ENCODE measurements at places on chromosomes 3 and 15. TPM values are rescaled to one million over a fixed set of nuclear protein-coding genes. Genes with fewer than 3 reads are reported as not detected.

TM4SF4 gene
- not detected for total RNA-seq

ROPN1 gene
- not detected for total RNA-seq

OCA2 gene
- not detected for total RNA-seq

ZBBX gene
- total RNA-seq = not detected

POC1A gene
- 1.7 TPM for total RNA-seq

ALDH1A2 gene
- total RNA-seq = 14.2 TPM

TM6SF1 gene
- 5.0 TPM for total RNA-seq

ARGFX gene
- total RNA-seq = not detected

CCDC191 gene
- total RNA-seq = 0.78 TPM

TRIM59 gene
- total RNA-seq = 0.73 TPM

- no peak for DNase-seq
Measured at GRCh38 chr15:48650931-48651330, 5.4 kb upstream of the FBN1 start.

DNA sequence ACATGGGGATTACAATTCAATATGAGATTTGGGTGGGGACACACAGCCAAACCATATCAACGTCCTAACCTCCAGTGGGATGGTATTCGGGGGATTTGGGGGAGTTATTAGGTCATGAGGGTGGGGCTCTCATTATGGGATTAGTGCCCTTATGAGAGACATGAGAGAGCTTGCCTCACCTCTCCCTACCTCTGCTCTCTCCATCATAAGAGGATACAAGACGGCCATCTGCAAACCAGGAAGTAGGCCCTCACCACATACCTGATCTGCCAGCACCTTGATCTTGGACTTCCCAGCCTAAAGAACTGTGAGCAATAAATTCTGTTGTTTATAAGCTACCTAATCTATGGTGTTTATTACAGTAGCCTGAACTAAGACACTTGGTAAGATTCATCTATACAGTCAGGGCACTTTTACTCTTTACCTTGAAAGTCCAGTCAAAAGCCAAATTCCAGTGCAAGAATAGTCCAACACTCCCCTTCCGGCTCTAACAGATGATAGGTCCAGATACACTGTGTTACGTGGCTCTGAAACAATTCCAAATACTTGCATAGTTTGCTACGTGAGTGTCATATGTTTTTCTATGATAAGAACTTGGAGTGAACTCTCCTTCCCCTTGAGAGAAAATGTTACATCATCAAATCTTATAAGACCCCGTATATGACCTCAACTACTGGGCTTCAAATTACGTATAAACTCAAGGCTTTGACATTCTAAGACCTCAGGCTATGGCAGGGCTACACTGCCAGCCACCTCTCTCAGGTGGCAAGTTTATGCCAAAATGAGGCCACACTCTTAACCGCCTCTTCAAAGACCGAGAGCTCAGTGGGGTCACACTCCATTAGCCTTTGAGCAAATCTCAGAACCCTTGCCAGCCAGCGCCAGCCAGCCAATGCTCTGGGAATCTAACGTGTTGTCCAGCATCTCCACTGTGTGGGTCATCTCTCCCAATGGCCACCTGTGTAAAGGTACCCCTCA, 129.9 kb downstream of the XXYLT1 start:
- no peak for DNase-seq

GRCh38 chr3:43696881-43697280, 6.1 kb downstream of the ABHD5 start:
- DNase-seq = no peak

GRCh38 chr3:128340198-128340903, 126.3 kb downstream of the DNAJB8 start:
- DNase-seq = no peak

GRCh38 chr3:171165983-171166382, 139.5 kb upstream of the SLC2A2 start:
- DNase-seq = no peak

DNA sequence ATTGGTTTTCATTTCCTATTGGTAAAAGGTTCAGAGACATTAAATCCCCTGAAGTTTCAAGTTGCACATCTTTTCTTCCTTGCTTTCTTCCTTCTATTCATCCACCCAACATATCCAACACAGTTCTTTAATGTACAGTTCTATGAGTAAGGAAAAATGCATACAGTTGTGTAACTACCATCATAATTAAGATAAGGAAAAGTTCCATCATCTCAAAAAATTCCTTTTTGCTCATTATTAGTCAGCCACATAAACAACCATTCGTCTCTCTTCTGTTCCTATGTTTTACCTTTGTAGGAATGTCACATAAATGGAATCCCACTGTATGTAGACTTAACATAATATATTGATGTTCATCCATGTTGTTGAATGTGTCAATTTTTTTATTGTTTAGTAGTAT, 211.1 kb upstream of the ADAMTS9 start:
- DNase-seq = no peak

- peak; percentile 79 for DNase-seq
Measured at GRCh38 chr15:75531041-75531450, 48.1 kb downstream of the PTPN9 start.

DNA sequence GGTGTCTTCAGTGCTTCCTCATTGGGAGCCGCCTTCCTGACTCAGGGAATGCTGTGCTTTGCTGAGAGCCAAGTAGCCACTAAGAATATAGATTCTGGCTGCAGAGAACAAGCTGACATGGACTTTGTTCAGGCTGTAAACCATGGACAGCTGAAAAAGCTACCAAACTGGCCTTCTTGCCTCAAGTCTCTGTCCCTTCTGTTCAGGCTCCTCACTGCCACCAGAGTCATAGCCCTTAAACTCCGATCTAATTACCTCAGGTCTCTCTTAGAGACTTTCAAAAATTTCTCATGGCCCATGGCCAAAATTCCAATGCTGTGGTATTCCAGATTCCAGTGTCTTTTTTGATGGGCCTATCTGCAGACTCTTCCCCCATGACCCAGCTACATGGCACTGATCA, 19.4 kb upstream of the PTX3 start:
- DNase-seq = no peak

- no peak for DNase-seq
Measured at GRCh38 chr3:146164506-146164905, 3.5 kb upstream of the PLOD2 start.

DNA sequence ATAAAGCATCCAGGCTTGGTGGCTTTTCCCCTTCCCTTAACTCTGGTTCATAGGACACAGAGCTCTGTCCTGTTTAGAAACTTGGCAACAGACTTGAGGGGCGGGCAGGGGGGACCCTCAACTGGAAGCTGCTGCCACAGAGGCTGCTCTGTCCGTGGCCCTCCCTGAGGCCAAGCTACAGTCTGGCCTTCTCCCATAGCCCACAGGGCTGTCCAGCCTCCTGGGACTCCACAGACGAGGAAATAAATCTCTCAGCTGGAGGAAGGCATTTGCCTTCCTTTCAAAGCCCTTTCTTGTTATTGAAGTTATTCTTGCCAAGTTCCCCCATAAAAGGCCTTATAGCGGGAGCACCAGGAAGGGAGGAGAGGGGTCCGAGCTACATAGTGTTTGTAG, 248.8 kb upstream of the TPM1 start:
- DNase-seq = no peak

DNA sequence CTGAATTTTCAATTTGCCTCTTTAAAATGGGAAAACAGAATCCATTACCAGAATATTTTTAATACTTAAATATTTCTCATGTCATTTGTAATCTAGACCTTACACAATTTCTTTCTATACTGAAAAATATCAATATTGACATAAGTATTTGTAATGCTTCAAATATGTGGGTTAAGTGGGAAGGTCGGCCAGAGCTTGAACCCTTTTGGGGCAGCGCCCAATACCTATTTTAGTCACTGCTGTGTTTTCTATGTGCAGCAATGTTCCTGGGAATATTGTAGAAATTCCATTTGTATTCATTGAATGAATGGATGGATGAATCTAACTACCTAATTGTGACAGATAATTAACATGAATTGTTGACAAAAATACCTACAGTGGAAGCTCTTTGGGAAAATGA, 459.7 kb upstream of the ZNF717 start:
- DNase-seq = no peak
